Stimulated activated CD8-positive, alpha-beta memory T cell treated with anti-CD3 and anti-CD28 coated beads, Interleukin-15, amount 100 ng/mL, for 24 hours (primary cell): ENCODE measurements at places on chromosomes 6 and 20.

DNA sequence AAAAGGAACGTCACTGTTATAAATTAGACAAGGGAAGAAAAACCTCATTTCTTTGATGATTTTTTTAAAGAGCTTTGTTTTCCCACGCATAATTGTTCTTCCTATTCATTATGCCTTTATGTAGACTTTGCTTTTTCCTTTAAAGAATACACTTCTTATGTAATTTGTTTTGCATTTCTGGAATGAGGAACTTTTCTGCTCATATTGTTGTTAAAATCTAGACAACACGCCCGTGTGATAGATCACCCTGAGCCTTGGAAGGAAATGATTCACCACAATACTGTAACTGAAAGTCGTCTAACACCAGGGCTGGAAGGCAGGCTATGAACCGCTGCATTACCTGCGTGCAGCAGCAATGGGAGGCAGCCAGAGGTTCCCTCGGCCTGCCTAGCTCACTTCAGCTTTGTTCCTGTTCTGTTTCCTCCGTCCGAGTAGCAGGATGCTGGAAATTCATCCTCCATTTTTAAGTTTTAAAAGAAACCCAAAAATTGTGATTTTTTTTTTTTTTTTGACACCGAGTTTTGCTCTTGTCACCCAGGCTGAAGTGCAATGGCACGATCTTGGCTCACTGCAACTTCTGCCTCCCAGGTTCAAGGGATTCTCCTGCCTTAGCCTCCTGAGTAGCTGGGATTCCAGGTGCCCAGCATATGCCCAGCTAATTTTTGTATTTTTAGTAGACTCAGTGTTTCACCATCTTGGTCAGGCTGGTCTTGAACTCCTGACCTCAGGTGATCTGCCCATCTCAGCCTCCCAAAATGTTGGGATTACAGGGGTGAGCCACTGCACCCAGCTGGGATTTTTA lies 49.6 kb upstream of the ZNF217 start:
- DNase-seq = no peak

DNA sequence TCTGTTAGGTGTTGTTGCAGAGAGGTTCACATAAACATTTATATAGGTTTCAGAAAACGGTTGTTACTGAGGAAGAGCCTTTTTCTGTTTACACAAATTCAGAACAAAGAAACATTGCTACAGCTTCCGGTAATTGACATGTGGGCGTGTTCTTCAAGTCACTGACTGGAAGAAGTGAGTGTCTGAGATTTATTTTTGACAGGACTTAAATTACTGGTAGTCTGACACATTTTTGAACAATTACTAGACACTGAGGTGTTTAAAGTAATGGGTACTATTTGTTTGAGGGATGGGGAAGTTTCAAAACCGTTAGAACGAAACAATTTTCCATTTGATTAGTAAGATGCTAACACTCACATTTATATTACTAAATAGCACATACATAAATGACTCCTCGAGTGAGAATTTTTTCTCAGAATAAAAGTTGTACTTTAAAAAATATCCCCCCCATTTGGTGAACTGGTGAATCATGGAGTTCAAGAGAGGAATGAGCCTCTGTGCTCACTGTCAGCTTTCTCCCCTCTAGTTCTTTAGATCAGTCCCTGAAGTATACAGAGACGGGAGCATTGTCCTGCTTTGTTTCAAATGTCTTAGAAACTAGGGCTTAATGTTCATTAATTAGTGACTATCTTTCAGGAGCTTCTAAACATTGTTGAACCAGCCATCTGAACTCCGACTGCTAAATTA lies 98.7 kb downstream of the TSHZ2 start:
- DNase-seq = no peak

- no peak for DNase-seq
Measured at GRCh38 chr6:169384291-169384690, 130.6 kb upstream of the THBS2 start.

- no peak for DNase-seq
Measured at GRCh38 chr20:48957053-48957481, 35.6 kb downstream of the ARFGEF2 start.

DNA sequence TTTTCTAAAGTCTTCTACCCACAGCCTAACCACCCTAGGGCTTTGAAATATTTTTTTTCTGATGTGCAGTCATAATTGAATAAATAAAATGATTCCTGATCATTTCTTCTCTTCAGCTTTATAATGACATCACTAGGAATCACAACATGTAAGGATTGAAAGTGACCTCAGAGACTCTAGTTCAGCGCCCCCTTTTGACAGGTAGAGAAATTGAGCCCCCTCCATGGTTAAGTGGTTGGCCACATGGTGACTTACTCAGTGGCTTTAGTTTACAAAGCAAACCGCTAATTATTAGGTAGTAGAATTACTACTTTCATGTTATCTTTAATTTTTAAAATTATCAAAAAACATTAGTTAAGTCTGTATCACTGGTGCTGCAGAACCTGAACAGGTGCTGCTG lies 13.3 kb upstream of the SLC2A12 start:
- DNase-seq = no peak

DNA sequence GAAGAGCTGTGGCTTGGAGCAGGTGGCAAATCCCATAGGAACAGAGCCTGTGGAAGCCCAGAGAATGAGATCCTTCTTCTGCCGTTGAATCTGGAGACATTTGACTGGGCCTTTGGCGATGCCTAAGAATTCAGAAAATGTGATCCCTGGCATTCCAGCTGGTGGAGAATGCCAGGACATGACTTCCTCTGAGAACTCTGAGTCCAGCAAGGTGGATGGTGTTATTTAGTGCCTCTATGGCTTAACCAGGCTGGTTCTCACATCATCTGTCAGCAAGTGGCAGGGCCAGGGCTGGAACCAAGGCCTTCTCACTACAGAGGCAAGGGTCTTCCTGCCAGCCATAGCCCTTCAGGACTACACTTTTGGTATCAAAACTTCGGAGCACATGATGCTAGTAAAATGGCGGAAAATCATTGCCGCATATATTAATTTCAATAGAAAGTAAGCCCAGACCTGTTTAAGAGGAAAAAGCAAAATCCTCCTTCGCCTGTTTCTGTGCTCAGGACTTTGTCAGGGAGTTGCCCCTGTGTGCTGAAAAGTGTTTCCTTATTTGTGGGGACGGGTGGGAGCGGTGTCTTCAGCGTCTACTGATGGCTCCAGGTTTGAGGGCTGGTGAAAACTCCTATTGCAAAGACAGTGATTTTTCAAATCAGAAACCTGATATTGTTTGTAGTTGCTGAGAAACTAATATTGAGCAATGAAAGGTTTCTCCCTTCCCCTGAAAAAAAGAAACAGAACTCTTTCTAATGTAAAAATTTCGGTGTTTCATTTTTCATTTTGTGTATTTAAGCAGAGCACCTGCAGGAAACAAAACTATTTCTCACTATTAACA lies 23.9 kb downstream of the DUSP22 start:
- DNase-seq = no peak

- DNase-seq = no peak
Measured at GRCh38 chr20:35618263-35619131, 2.9 kb downstream of the SPAG4 start.

DNA sequence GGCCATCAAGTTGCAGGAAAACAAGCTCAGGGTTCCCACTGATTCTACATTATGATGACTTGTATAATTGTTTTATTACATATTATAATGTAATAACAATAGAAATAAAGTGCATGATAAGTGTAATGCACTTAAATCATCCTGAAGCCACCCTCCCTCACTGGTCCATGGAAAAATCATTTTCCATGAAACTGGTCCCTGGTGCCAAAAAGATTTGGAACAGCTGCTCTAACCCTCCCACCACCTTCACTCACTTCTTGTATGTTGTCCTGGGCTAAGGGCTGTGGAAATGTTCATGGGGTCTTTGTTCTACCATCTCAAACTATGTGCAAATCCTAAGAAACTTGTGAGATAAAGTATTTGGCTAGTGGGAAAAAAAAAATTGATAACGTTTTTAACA lies 133.8 kb downstream of the LRRC1 start:
- DNase-seq = no peak

- DNase-seq = no peak
Measured at GRCh38 chr6:42616716-42617115, 52.9 kb downstream of the UBR2 start.

DNA sequence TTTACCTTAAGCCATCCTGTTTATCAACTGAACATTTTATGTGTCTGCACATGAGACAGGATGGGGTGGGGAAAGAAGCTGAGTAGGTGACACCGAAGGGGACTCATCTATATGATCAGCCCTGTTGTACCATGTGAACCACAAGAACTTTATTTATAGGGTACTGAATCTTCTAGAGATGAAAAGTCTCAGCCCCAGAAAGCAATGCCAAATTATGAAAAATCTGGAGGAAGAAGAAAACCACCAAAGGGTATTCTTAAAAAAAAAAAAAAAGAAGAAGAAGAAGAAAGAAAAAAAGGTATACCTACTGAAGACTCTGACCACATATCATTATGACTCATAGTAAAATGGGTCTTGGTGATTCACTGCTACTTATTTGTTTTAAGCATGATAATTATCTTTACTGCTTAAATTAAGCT lies 39.8 kb upstream of the HBS1L start:
- DNase-seq = no peak

DNA sequence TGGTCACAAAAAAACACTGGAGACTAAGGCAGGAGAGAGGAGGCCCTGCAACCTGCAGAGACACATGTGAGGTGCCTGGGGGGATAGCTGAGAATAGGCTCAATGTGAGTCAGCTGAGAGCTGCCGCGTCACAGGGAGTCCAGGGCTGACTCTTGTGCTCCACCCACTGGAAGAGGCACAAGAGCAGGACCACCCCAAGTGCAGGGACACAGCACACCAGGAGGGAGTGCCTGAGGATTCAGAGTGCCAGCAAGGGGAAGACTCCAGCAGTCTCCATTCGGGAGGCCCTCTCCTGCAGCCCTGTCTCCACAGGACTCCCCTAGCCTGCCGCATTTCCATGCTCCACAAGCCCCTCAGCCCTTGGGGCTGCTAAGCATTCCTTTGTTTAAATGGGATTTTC lies 105.5 kb downstream of the HUS1B start:
- DNase-seq = no peak

DNA sequence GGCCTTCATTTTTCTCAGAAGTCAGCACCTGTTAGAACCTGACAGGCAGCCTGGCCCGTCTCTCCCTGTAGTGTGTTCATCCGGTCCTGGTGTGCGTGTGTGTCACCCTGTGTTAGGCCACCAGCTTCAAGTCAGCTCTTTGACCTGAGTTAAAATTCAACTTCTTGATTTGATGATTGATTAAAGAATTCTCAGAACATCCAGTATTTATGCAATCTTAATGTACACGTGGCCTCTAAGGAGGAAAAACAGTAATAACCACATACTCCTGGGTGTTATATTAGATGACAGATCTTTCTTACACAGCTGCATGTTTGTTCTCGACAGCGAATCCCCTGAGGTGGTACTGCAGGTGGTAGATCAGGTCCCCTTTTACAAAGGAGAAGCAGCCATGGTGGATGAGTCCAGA lies 19.1 kb upstream of the TMEM217 start:
- no peak for DNase-seq

DNA sequence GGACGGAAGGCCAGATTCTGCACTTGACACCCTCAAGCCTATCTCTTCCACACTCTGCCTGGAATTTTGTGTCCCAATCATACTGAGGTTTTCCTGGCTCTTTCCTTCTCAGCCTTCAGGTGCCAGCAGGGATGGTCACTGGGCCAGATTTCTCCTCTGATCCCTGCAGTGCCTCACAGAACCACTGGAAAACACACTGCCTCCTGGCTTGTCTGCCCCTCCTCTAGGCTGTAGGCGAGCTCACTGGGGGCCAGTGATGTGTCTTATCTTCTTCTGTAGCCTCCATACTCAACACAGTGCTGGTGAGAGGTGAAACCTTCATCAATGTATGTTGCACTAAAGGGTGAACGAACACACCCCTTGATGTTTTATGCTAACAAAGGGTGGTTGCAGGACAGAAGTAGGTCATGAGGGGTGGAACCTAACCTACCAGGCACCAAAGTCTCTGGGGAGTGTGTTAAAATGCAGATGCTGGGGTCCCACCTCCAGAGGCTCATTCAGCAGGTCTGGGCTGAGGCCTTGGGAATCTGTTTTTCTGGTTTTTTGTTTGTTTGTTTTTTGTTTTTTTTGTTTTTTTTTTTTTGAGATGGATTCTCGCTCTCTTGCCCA lies 80.3 kb downstream of the CDH26 start:
- no peak for DNase-seq

GRCh38 chr20:32577657-32578056 lies 7.5 kb downstream of the NOL4L start:
- no peak for DNase-seq

DNA sequence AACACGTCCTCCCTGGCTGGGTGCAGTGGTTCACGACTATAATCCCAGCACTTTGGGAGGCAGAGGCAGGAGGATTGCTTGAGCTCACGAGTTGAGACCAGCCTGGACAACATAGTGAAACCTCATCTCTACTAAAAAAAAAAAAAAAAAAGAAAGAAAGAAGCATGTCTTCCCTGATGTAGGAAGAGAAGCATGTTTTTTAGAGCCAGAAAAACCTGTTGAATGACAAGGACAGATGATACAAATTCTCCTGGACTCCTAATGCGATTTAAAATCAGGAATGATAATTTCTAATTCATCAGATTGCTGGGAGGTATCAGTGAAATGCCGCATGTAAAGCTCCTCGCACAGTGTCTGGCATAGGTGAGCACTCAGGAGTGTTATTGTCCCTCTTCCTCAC lies 23.7 kb upstream of the SEC63 start:
- no peak for DNase-seq

- no peak for DNase-seq
Measured at GRCh38 chr6:106381881-106382280, 21.4 kb downstream of the CRYBG1 start.

DNA sequence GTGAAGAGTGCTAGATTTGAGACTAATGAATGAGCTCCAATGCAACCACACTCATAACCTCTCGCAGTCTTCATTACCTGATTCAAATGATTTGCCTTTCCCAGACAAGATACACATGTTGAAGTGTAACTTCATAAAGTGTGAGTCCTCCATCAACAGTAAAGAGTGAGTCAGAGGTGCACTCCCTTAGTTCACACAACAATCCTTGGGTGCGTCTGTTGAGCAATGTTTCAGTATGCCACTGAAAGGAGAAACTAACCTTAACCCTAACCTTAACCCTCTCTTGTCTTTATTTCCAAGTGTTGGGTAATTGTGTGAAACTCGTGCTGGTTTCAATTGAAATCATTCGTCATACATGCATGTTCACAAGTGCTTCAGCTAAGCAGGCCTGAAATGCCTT lies 21.0 kb upstream of the RIN2 start:
- DNase-seq = no peak

DNA sequence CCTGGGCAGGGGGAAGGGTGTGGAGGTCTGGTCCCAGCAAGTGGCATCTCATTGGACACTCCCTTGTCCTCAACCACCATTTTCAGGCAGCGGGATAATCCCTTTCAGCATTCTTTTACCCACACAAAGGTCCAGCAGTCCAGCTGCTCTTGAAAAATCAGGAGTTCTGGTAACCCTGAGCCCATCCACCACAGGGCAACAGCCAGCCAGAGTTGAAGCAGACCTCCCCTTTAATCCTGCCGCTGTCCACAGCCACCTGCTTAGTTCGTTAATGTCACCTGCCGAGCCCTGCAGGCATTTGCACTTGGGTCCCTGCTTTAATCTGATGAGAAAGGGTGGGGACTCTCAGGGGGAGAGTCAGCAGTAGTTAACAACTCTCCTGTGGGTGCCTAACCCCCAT lies 11.1 kb downstream of the TMEM74B start:
- no peak for DNase-seq
